ENCODE measurements at places on chromosomes 3 and 15.

DNA sequence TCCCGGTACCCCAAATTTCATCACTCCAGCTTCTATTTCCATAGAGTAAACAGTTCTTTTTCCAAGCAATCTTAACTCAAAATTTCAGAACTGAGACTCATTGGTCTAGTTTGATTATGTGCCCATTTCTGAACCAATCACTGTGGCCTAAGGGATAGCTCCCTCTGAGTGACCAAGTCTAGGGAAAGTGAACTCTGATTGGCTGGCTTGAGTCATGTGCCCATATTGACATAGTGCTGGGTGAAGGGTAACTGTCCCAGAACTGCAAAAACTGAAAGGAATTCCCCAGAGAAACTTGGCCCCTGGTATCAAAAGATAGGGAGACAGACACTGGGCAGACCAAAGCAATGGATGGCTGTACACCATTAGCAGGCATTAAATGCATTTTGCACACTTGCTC, 171.2 kb upstream of the WNT5A start:
- DNase-seq, result no peak

GRCh38 chr3:5136919-5137429, 14.9 kb downstream of the ARL8B start:
- DNase-seq, result peak; percentile 2

GRCh38 chr3:172700936-172701455, 9.9 kb downstream of the NCEH1 start:
- no peak for DNase-seq

- DNase-seq, result no peak
Measured at GRCh38 chr3:189172668-189173419, 1.1 kb downstream of the TPRG1 start.

- DNase-seq, result no peak
Measured at GRCh38 chr3:100183608-100184125, 69.4 kb upstream of the FILIP1L start.

DNA sequence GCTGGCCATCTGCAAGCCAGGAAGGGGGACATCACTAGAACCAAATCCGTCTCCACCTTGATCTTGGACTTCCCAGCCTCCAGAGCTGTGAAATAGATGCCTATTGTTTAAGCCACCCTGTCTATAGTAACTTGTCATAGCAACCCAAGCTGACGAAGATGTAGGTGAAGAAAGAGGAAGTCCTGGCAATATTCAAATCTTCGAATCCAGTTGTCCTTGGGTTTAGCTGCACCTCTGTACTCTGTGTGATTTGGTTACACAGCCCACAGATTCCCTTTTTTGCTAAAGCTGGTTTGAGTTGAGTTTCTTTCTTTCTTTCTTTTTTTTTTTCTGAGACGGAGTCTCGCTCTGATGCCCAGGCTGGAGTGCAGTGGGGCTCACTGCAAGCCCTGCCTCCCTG, 68.0 kb upstream of the XCR1 start:
- no peak for DNase-seq

DNA sequence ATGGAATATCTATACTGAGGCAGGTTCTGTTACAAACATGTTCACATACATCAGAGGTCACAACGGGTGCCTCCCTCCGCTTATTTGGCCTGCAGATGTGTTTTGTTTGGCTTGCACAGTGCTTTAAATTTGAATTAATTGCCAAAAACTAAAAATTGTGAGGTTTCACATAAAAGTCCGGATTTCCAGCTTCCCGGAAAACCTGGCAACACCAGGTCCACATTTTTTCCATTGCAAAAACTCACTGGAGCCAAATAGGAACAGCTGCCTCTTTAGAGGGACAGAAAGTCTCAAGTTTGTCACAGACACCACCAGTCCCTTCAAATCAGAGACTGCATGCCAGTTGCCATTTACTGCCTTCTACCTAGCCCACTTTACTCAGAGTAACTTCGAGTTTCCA, 205.9 kb upstream of the MDFIC2 start:
- no peak for DNase-seq

DNA sequence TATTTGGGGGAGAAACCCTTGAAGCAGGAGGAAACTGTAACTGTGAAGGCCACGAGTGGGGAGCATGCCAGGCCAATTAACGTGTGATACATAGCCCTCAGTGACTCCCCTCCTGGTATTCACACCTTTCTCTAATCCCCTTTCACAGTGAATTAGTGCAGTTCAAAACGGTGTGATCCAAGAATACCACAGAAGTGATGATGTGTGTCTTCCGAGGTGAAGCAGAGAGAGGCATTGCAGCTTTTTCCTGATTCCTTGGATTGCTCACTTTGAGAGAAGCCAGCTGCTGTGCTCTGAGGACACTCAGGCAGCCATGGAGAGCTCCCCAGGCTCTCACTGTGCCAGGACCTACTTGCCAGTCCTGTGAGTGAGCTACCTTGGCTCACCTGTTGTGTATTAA, 17.3 kb downstream of the NIPA2 start:
- no peak for DNase-seq

DNA sequence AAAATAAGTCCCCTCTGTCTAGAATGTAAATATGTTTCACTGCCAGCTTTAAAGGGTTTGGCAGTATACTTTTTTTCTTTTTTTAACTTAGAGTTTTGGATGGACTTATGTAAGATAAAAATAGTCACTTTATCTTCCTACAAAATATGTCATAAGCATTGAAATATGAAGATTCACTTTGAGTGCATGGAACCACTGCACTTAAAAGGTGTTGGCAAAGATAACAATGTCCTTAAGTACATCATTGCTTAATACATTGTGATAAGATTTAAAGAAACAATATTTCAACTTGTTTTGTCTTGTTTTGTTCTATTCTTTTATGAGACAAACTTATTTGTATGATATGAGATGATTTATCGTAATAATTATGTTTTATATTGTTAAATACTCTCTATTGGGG, 66.3 kb upstream of the NAALADL2 start:
- DNase-seq, result no peak

DNA sequence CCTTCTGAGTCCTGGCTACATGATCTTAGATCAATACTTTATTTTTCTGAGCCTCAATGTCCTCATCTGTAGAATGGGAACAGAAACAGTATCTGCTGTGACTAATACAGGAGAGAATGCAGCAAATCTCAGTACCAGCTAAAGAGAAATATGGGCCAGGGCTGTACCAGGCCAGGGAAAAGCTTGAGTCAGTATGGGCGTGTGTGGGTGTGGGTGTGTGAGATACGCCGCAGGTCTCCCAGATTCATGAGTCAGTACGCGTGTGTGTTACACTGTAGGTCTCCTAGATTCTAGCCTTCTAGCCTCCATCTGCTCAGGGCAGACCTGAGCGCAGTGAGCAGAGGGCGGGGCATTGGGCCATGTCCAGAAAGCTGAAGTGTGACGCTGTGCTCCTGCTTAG, 15.2 kb downstream of the GNAI2 start:
- DNase-seq, result no peak

DNA sequence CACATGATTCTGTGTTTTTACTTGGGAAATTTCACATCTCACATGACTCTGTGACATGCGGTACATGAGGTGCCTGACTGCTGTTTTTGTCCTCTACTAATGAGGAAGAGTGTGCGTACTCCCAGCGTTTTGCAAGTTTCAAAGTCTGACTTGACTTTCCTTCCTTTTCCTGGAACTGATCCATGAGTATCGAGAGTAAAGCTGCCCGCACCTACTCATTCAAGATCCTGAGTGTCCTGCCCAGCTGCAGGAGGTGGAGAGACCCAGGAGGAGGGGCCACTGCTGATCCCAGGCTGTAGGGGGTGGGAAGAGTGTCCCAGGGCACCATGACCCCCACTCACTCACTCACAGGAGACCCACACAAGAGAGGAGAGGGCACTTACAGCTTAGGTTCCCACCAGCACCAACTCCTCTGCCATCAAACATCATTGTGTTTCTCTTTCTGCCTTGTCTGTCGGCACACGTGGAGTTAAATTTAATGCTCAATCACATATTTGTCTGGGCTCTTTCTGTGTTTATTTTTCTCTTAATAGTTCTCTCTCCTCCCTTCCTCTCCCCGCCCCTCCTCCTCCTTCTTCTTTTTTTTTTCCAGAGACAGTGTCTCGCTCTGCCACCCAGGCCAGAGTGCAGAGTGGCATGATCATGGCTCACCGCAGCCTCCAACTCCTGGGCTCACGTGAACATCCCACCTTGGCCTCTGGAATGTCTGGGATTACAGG, 1.4 kb downstream of the CCR5AS start:
- DNase-seq, result peak; percentile 27

- peak; percentile 64 for DNase-seq
Measured at GRCh38 chr3:129829640-129830039, 63.9 kb downstream of the TMCC1 start.

- no peak for DNase-seq
Measured at GRCh38 chr3:158725348-158726011, 6.8 kb downstream of the RARRES1 start.

- no peak for DNase-seq
Measured at GRCh38 chr15:85976986-85977385, 102.7 kb upstream of the AGBL1 start.

- peak; percentile 66 for DNase-seq
Measured at GRCh38 chr3:63095-63765, 133.3 kb upstream of the CHL1 start.

DNA sequence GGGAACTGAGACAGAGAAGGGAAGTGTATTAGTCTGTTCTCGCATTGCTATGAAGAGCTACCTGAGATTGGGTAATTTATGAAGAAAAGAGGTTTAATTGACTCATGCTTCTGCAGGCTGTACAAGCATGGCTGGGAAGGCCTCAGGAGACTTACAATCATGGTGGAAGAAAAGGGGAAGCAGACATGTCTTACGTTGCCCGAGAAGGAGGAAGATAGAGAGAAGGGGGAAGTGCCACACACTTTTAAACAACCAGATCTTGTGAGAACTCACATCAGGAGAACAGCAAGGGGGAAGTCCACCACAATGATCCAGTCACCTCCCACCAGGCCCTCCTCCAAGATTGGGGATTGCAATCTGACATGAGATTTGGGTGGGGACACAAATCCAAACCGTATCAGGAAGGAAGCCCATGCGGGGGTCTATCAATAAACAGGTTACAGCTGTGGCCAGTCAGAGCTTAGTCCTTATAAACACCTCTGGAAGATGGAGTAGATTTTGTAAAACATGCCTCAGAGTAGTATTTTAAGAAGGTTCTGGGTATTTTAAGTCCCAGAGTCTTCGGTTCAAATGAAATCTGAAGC, 153.9 kb downstream of the GHSR start:
- DNase-seq, result no peak

- no peak for DNase-seq
Measured at GRCh38 chr3:162774613-162775100, 1278.0 kb downstream of the OTOL1 start.

- DNase-seq, result no peak
Measured at GRCh38 chr15:92922418-92923002, 22.4 kb downstream of the CHD2 start.

- DNase-seq, result no peak
Measured at GRCh38 chr15:75721480-75721922, 8.9 kb upstream of the CSPG4 start.

DNA sequence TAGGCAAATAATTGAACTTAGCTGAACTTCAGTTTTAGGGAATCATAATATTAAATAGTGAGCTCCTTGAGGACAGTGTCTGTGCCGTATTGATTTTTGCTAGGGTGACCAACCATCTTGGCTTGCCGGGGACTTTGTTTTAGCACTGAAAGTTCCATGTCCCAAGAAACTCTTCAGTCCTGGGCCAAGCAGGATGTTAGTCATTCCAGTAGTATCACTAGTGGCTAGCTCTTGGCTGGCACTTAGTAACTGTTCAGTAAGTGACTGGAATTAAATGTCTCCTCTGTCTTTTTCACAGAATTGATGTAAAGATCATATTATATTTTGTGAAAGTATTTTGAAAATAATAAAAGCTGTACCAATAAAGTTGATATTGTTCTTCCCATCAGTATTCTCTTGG, 42.3 kb downstream of the RSRC1 start:
- DNase-seq, result no peak

- no peak for DNase-seq
Measured at GRCh38 chr3:60081381-60082095, 1031.7 kb upstream of the CFAP20DC start.

DNA sequence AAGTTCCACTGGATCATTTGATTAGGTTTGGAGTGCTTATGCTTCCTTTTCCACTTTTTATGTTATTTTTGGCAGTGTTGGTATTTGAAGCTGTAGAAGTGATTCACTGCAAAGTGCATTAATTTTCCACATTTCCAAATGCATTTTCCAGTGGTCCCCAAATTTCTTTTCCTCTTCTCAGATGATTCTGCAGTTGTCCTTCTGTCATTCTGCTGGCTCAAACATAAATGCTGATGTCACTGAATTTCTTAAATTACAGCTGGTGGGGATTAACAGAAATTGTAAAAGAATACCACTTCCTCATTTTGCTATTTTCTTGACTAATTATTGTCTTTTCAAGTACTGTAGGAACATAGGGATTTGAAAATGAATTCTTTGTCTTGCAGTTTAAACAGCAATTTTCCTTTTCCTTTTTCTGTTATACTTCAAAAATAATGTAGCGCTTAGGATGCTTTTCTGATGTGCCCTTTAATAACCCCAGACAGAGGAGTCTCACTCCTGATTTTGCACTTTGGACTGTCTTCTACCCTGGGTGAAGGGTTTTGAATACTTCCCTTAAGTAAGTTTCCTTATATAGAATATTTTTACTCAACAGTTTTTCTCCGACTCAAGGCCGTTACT, 25.0 kb downstream of the MITF start:
- no peak for DNase-seq

GRCh38 chr3:8938021-8938420, 25.3 kb downstream of the RAD18 start:
- peak; percentile 9 for DNase-seq

GRCh38 chr3:187946981-187947380, 201.7 kb upstream of the BCL6 start:
- DNase-seq, result no peak

DNA sequence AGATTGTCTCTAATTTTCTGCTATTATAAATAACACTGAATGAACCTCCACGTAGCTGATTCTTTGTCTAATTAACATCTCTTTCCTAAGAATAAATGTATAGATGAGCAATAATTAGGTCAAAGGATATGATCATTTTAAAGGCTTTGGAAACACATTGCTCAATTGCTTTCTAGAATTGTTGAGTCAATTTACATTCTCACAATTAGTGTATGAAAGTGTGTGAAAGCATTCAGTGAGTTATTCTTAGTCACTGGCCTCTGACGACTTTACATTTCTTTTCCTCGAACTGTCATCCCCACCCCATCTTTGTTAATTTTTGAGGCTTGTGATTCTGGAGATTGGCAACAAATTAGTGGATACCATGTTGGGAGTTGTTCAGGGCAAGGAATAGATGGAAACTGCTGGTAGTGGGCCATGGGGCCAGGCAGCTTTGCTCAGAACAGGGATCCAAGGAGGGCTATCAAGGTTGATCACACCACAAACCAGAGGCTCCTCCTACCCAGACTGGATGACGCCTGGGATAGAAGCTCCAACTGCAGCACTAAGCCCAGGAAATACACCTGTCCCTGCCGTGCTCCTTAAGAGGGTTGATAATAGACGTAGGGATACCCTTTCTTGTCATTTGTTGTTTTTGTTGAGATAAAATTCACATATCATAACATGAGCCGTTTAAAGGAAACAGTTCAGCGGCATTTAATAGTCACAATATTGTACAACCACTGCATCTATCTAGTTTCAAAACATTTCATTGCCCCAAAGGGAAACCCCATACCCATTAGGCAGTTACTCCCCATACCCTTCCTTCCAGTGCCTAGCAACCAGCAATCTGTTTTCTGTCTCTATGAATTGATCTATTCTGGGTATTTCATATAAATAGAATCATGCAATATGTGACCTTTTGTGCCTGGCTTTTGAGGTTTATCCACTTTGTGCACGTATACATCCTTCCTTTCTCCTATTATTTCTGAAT, 27.9 kb downstream of the EIF1B start:
- DNase-seq, result no peak
